Dorsolateral prefrontal cortex (tissue), 122 donors: ENCODE measurements at places on chromosomes 7 and 10. TPM values are rescaled to one million over a fixed set of nuclear protein-coding genes. Genes with fewer than 3 reads are reported as not detected.

ADRB1 gene
- total RNA-seq: 18.8 TPM

MLLT10 gene
- total RNA-seq: 49.2 TPM

CAV1 gene
- 20.8 TPM for total RNA-seq

- no peak for DNase-seq
Observed at GRCh38 chr10:115164220-115164619, 71.1 kb downstream of the ATRNL1 start.

DNA sequence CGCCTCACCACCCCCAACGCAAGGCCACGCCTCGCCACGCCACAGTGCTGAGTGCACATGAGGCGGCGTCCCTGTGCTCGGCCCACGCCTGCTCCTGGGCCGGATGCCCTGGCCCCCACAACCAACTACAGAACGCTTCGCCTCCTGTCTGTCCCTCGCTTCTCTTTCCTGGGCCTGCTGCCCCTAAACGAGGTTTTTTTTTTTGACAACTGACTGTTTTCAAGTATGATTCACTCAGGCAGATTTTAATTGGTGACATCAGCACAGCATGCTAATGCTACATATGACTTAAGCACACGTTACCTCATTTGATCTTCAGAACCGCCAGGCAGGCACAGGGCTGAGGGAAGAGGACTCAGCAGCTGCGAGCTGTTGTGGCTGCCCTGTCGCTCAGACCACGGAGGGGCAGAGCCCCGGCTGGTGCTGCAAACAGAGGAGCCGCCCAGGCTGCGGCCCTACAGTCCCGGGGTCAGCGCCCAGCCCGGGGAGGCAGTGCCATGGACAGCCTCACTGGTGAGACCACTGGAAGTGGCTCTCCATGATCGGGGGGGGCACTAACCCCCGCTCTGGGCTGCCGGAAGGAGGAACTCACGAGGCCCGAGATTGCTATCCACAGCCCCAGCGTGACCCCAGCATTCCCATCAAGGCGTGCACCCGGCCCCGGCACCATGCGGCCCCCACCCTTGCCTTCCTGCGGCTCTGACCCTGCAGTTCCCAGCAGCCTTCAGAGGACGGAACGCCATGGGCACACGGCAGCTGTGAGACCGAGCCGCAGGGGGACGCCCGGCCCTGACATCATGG, 212.8 kb downstream of the MAD1L1 start:
- no peak for DNase-seq

- DNase-seq: no peak
Observed at GRCh38 chr10:112634096-112634830, 187.2 kb downstream of the VTI1A start.

DNA sequence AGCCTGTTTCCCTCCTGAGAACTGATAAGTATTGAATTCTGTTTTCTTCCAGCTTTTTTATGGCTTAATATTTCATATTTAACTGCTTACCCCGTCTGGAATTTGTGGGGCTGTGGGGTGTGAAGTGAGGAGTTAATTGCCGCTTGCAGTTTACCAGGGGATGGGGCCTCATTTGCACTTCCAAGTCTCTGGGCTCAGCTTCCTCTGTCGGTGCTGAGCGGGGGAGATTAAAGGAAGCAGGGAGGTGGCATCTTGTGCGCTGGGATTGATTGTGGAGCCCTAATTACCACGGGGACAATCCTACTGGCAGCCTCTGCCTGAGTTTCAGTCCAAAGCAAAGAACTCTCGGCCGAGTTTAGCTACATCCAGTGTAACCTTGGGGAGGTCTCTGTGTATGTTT, 33.4 kb downstream of the ELFN1 start:
- DNase-seq: no peak

DNA sequence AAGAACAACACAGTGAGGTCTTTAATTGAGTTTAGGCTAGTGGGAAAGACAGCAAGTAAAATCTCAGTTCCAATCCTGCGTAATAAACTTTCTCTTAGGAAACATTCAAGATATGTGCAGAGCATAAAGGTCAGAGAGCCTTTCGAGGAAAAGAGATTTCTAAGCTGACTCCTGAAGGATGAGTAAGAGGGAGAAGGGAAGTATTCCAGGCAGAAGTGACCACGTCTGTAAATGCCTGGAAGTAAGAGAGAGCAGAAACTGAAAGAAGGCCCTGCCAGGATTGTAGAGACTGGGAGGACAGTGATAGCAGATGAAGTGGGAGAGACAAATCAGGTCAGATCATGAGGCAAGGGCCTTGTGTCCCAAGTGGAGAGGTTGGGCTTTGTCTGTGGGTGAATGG, 41.8 kb downstream of the PNLIPRP3 start:
- DNase-seq: no peak

GRCh38 chr10:29322918-29323317, 34.0 kb downstream of the LYZL1 start:
- DNase-seq: no peak

- DNase-seq: no peak
Observed at GRCh38 chr10:11949152-11949551, 93.5 kb downstream of the UPF2 start.

GRCh38 chr10:68077026-68077425, 1.9 kb upstream of the HERC4 start:
- DNase-seq: no peak

DNA sequence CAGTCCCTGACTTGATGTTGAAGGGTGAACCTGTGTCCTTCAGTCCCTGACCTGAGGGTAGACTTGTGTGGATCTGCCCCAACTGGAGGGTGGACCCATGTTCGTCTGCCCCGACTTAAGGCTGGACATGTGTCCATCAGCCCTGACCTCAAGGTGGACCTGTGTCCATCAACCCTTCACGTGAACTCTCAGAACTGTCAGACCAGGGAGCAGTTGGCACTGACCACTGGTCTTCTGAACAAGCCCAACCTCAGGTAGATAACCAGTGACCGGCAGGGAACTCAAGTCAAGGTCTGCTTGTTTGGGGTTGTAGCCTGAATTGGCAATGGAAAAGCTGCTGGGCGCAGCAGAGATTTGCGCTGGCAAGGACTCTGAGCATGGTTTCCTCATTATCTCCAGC, 96.5 kb downstream of the ADCY1 start:
- no peak for DNase-seq
